ENCODE measurements at places on chromosomes 2 and 18.

DNA sequence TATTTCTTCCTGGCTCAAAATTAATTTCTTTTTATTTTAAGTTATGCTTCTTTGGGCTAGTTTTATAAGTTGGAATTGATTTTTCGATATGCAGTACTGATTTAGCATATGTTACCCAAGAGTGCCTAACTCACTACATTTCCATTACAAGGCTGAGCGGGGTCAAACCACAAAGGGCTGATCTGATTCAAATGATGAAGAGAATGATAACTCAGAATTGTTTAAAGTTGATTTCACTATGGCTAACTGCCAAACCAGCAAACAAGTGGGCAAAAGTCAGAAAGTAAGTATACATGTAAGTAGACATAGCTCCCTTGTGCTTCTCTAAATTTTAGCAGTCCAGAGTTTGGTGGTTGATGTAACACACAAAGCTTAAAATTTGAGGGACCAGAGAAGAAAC is 35.6 kb downstream of the RAD51AP2 start:
- no peak for DNase-seq

GRCh38 chr2:240949791-240950705 is 43.9 kb downstream of the CROCC2 start:
- DNase-seq = no peak

GRCh38 chr18:8162802-8163201 is 446.4 kb upstream of the RAB12 start:
- DNase-seq = peak; percentile 2

GRCh38 chr18:25310045-25310444 is 41.9 kb downstream of the ZNF521 start:
- DNase-seq = no peak

DNA sequence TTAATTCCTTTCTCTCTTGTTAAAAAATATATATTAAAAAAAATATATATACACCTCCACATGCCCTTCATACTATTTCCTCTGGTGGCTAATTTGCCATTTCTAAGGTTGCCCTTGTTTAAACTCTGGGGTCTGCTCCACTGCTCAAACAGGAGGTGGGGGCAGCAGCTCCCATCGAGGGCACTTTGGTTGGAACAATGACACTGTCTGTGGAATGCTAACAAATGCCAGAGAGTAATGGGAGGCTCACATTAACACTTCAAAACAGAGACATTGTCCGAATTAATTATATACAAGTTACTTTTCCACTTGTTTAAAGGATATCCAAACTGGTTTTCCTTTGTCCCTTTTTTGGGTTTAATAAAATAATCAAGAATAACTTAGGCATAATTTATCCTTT is 58.8 kb upstream of the CD302 start:
- no peak for DNase-seq

- DNase-seq = no peak
These were observed 25.3 kb downstream of the LCLAT1 start for GRCh38 chr2:30472326-30472725.

DNA sequence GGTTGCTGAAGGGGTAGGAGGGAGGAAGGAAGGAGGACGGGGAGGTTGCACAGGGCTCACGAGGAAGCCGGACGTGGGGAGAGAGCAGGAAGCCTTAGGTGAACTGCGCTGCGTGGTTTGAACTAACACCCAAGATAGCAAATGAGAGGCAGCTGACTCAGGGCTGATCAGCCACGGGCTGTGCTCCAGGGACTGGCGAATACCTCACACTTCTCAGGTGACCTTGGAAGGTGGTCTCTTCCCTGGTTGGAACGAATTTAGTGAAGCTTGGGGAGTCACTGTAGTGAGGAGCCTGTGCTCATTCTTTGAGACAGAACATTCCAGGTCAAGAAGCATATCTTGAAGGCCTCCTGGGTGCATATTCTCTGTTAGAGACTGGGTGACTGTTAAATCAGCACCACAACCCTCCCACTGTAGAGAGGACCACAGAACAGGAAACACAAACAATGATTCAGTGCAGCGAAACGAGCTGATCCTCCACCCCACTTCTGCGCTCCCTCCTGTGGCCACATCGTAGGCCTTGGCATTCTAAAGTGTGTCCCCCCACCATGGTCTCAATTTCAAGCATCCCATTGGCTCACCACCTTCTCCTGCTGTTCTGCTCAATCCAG is 33.8 kb downstream of the TOGARAM2 start:
- DNase-seq = no peak

DNA sequence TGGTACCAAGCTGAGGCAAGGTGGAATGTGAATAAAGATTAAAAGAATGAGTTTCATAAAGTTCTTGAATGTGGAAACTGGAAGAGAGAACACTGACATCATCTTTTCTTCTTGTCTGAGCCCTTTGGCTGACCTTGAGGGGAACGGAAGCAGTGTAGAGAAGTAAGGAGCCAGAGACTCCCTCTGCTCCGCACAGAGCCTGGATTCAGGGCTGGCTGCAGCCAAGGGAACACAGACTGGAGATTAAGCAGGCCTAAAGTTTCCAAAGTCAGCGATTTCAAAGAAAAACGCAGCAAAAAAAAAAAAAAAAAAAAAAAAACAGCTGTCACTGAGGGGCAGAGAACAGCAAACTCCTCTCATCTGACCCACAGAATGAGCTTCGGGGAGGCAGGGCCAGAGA is 19.3 kb upstream of the ALK start:
- no peak for DNase-seq

DNA sequence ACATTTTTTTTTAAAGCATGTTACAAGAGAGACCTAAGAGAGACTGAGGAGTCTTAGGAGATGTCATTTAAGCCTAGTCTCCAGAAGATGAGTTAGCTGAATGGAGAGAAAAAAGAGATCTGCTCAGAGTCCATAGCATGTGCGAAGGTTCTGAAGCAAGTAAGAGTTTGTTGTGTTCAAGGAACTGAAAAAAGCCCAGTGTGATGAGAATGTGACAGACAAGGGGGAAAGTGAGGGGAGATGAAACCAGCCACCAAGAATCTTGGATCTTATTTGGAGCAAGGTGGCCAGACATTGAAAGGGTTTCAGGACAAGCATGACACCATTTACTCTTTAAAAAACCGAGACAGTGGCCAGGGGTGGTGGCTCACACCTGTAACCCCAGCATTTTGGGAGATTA is 5.2 kb upstream of the MOB1A start:
- no peak for DNase-seq

GRCh38 chr2:102238039-102238756 is 51.4 kb downstream of the IL1RL2 start:
- no peak for DNase-seq

DNA sequence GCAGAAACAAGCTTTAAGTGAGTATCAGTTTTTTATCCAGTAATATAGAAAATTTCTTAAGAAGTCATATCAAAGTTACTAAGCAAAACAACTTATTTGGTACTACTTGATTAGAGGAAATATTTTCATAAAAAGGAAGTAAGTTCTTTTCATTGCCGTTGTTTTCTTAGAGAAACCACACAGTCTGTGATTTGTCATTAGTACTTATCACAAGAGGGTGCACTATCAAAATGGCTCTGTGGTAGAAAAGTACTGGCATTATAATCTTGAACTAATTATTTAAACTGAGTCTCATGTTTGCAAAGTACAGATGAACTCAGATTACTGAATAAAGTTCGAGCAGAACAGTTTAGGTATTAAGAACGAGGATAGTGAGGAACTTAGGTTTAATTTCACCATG is 93.4 kb downstream of the IKZF2 start:
- no peak for DNase-seq

Data from T47D (cell line).